Esophagus squamous epithelium (tissue), 5 donors: ENCODE measurements at places on chromosomes 2 and 18. TPM values are rescaled to one million over a fixed set of nuclear protein-coding genes. Genes with fewer than 3 reads are reported as not detected.

FSIP2 gene
- 0.38 TPM for total RNA-seq

SERPINB5 gene
- 262 TPM for total RNA-seq

DNA sequence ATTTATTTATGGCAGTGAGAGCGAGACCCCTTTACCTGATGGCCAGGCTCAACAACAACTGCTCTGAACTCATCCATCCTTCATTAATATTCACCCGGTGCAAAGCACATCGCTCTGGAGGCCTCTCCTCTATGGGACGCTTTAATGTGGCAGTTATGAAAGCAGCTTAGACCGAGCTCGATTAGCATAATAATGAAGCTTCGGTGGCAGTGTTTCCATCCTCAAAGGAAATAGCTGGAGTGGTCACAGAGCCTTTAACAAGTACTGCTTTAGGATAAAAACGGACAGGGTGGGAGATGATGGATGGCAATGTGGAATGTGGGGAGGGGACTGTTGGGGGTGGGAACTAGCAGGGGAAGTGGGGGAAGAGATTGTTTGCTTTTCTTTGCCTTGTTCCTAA lies 243.9 kb downstream of the SLC4A3 start:
- no peak for DNase-seq

- no peak for DNase-seq
Measured at GRCh38 chr2:227592694-227593387, 5.9 kb upstream of the SCYGR2 start.

DNA sequence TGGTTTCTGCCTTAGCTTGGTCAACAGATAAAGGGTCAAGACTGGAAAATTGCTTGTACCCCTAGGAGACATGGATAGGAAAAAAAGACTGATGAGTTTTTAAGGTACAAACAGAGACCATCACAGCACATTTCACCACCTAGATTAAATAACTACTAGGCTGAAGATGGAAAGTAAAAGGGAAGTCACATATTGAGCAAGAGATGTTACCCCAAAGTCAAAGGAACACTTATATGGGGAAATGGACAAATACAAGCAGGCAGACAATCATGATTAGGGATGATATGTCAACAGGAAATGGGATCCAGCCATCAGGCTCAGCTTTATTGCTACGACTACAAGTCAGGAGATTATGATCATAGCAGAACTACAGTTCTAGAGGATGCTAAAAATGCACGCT lies 1643.1 kb upstream of the CELF4 start:
- no peak for DNase-seq

DNA sequence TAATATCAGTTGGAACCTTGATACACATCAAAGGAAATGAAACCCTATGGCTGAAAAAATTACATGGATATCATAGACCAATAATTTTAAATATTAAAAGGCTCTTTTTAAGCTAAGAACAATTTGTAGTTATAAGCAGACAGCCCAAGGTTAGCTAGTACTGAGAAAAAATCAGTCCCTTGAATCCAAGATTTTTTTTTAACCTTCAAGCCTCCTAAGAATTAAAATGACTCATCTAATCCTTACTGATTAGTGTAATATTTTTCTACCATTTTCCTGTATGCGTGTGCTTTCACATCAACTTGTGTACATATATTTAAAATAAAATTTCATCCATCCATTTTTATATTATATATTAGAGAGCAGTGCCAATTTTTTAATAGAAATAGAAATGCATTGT lies 1004.9 kb upstream of the ZEB2 start:
- no peak for DNase-seq

DNA sequence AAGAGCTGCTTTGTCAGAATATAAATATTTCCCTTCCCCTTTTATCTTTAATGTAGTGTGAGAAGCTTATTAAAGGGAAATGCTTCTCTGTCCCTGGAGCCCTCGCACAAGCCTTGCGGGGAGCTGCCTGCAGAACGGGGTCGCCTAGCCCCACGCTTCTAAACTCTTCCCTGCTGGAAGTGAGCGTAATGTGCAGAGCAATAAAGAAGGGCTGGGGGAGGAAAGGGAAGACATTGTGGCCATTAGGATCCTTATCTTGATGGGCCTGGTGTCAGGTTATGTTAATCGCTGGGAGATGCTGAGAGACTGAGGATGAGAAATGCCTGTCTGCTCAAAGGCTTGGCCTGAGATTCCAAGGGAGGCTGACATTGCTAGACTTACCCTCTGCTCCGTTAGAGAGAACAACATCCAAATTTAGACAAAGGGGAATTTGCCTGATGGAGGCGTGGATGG lies 18.9 kb upstream of the FZD7 start:
- no peak for DNase-seq
